KBM-7 (cell line): ENCODE measurements at places on chromosomes 16 and 17.
A peak's percentile ranks its signal among the peaks of the same experiment; 100 is the strongest.

DNA sequence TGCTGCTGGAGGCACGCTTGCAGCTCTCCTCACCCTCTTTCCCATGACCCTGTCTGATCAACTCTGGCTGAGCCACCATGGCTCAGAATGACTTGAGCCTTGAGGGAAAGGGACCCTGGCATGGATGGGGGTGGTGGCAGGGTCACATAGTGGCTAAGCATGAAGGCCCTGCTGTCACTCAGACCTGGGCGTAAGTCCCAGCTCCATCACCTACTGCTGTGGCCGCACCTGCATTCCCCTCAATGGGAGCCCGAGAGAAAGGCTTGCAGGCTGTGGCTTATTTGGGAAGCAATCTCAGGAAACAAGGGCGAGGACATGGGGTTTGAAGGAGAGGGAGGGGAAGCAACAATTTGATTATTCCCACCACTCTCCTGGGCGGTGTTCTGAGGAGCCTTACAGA lies 17.7 kb upstream of the RAP1GAP2 start:
- DNase-seq = no peak

- no peak for DNase-seq
These were observed 1179.5 kb upstream of the GOT2 start for GRCh38 chr16:59913666-59914065.

DNA sequence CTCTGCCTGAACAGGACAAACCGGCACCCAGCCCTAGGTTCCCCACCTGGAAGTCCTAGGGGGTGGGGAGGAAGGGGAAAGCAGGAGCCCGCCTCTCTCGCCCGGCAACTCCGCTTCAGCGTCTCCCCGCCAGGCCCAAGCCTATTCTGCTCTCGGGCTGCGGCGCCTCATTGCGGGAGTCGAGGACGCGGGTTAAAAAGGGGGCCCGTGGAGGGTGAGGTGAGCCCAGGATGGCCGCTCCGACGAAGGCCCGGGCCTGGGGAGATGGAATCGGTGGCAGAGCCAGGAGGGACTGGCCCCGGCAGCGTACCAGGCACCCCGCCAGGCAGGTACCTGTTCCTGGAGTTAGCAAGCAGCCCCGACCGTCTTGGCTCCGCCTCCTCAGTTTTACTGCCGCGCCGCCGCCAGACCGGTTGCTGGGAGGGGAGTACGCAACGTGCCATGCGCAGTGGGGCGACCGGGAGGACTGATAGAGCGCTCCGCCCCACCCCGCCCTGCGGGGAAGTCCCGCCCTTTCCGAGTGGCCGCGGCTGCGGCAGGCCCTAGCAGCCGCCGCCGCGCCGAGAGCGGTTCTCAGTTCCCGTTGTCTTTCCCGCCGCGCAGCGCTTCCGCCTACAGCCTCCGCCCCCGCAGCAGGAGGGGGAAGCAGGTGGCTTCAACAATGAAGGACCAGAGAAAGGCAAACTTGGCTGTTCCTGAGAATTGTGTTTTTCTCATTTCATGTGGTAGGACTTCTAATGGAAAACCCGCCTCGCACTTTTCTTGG lies at the start of gene STRADA:
Gene STRADA, minus strand, starts transcription at position 392 of the 766 bp plus-strand sequence. CDS start 13,430 bp downstream, outside the sequence.
- DNase-seq = peak; percentile 99

GRCh38 chr17:2050300-2051060 lies 4.4 kb upstream of the HIC1 start:
- DNase-seq = no peak

DNA sequence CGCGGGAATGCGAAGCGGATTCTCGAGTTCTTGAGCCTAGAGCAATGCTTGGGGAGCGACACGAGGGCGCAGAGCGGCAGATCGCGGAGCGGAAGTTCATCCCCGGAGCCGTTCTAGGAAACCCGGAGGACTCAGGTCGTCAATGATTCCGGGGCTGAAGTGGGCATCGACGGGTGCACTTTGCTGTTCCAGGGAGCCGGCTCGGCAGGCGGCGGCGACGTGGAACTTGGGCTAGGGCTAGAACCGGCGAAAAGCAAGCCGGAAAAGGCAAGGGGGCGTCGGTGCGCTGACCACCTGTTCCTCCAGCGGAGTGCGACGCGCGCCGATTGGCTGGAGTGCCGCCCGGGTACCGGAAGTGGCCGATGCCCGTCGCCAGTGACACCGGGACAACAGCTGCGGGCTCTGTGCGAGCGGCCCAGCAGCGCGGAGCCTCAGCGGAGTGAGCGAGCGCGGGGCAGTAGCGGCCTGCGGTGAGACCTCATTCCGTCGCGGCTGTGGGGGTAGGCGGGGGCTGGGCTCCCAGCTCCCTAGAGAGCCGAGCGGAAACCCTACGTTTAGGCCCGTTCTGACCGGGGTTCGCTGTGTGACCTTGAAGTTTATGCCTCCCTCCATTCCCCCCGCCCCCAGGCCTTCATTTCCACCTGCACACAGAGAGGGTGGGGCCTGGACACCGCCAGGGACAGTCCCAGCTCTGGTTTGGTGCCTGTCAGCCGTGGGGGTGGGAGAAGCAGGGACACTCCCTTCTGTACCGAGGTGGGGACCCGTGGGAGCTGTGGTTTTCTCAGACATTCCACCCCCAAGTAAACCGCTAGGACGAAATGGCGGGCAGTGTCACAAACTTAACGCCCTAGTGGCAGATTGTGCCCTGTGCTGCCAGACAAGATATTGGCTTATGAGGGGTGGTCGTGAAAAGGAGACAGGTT lies at the start of gene ZFP3:
Gene ZFP3, plus strand, starts transcription at position 362 of the 923 bp plus-strand sequence. CDS start 13,038 bp downstream, outside the sequence.
- DNase-seq = no peak

DNA sequence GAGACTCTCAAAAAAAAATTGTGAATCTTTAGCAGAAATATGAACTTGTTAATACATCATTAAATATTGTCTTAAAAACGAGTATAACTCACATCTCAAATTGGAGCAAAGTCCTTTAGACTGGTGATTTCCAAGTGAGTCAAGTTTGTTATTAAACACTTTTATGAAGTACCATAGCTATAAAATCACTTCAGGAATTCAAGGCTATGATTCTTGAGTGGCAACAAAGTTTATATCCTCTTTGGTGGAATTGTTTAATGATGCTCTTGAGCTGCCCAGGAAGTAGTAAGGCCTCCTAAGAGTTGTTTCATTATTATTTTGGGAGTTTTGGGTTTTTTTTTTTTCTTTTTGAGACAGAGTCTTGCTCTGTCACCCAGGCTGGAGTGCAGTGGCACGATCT lies 16.7 kb upstream of the BLMH start:
- DNase-seq = no peak

DNA sequence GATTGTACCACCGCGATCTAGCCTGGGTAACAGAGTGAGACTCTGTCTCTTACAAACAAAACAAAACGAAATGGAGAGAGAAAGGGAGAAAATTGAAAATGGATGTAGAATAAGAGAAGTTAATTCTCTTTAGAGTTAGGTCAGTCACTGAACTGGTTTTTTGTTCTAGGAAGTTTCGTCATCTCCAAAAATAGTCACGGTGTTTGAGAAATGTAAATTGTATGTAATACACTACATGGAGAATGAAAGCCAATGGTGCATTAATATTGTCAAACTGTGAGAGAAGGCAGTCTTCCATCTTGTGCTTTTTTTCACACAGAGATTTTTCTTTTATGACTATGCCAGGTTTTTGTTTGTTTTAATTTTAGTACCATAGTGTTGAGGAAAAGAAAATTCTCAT lies 145.9 kb downstream of the BCAS3 start:
- DNase-seq = no peak

DNA sequence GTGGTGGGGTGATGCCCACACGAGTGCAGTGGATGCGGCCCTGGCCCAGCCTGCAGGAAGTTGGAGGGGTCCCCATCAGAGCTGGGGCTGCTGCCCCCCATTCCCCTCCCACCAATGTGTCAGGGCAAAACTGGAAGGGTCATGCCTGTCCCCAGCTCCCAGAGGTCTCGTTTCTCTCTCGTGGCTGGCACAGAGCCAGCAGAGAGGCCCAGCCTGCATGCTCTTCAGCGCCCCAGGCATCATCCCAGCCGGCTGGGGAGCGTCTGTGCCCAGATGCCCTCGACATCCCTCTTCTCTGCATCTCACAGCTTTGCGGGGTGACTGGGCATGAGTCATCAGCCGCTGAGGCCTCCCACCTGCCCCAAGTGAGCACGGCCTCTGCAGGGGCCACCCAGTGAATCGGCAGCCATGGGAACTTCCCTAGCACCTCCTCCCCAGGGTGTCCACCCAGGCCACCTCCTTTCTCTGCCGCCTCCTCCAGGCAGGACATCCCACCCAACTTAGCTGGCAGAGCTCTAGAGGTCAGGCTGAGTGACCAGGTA lies 9.8 kb upstream of the CSNK1D start:
- no peak for DNase-seq

DNA sequence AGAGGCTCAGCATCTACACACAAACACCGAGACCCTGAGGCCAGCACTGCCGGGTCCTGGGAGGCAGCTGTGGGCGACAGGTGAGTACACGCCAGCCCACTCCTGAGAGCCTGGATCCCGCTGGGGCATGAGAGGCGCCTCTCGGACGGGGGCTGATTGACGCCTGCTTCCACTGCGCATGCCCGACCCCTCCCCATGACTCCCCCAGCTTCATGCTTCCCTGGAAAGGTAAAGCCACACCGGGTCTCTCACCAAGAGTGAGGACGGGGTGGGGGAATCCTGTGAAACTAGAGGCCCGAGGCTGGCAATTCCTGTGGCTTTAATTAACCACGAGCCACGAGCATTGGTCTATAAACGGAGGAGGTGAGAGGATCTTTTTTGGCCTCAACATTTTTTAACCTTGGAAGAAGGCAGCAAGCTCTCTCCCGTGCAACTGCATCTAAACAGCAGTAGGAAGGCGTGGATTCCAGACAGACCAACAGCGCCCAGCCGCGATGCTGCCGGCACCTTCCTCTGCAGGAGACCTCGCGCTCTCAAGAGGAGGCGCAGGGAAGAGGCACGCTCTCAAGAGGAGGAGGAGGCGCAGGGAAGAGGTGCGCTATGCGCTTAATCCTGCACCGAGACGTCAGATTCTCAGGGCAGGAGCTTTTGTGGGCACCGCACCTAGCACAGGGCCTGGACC lies 71.8 kb upstream of the METRNL start:
- DNase-seq = no peak

DNA sequence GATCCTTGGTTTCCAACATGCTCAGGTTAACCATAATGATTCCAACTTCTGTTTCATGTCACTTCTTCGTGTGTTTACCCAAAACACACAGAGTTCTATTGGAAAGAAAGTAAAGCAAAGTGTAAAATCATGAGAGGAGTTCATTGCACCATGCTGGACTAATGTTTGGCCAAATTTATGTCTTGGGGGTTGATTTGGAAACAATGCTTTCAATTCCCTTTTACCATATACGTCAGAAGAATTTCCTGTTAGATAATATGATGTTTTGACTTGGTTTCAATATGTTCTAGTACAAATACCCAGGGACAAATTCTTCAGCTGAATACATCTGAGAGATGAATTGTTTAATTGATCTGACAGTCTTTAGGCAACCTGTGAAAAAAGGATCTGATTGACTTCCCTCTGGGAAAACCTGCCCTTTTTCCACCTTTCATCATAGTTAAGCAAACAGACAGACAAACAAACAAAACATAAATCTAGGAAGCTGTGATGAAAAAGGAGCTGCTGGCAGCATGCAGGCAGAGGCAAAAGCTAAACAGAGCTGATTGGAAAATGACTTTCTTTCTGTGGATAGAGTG lies 26.0 kb upstream of the MPHOSPH6 start:
- DNase-seq = no peak

GRCh38 chr16:54657709-54658102 lies 273.0 kb upstream of the IRX5 start:
- DNase-seq = no peak

GRCh38 chr16:79379095-79379494 lies 221.4 kb downstream of the MAF start:
- no peak for DNase-seq

- peak; percentile 85 for DNase-seq
These were observed 29.3 kb upstream of the KDM8 start for GRCh38 chr16:27174007-27174406.

DNA sequence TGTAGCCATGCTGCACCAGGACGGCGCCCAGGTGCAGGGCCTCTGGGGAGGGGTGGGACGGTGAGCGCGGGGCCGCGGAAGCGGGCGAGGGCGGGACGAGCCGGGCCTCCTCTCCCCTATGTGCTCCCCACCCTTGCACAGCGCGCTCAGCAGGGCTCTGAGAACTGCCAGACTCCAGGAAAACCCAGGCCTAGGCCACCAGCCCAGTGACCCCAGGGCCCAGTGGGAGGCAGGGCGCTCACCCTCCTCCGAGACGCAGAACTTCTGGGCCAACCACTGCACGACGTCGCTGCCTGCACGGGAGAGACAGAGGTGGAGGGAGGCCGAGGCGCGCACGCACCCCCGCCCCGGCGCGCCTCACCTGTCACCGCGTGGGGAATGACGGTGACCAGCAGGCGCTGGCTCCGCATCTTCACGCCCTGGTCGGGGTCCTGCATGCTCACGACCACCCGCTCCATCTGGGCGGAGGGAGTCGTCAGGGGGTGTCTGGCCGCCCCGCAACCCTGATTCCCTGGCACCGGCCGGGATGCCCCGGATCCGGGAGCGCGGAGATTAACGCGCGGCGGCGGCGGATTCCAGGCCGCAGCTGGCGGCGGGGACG lies 603 bp downstream of the RGS11 start:
- DNase-seq = no peak

DNA sequence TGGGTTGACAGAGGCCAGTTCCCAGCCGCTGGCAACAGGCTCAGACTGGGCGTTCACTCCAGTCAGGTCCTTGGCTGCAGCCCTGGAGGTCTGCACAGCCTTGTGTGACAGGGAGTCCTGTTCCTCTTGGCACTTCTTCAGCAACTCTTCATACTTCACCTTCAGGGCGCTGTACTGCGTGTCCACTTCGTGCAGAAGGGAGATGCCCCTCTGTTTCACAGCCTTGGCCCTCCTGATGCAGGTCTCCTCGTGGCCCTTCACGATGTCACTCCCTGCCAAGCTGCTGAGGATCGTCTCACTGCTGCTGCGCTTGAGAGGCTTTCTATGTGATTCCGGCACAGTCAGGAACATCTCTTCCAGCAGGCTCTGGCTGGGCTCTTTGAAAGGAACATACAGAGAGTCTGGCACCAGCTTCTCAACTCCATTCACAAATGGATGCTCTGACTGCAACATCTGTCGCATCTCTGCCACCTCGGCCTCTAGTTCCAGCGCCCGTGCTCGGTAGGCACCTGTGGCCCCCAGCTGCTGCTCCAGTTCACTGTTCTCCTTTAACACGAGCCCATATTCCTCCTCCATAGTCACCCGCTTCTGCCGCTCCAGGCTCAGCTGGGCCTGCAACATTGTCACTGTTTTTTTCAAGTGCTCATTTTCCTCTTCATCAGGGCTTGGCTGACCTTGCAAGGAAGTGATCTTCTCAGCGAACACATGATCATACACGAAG lies 27.2 kb downstream of the CDR2 start:
- DNase-seq = no peak
